ENCODE measurements at places on chromosomes 4 and X. TPM values are rescaled to one million over a fixed set of nuclear protein-coding genes. Genes with fewer than 3 reads are reported as not detected.

- H3K36me3 ChIP-seq = no peaks in the 10 kb centered on the region
- H3K27me3 ChIP-seq = no peaks in the 10 kb centered on the region
These were observed 1.1 kb upstream of the SLC10A7 start for GRCh38 chr4:146522869-146523205.

- no peaks in the 10 kb centered on the region for H3K27me3 ChIP-seq
- no peak for DNase-seq
- no peak overlapping the region for H3K27ac ChIP-seq
- no peaks in the 10 kb centered on the region for H3K36me3 ChIP-seq
- H3K4me1 ChIP-seq = no peaks in the 10 kb centered on the region
These were observed 276.5 kb downstream of the PPP4R3C start for GRCh38 chrX:27186671-27187070.

DNA sequence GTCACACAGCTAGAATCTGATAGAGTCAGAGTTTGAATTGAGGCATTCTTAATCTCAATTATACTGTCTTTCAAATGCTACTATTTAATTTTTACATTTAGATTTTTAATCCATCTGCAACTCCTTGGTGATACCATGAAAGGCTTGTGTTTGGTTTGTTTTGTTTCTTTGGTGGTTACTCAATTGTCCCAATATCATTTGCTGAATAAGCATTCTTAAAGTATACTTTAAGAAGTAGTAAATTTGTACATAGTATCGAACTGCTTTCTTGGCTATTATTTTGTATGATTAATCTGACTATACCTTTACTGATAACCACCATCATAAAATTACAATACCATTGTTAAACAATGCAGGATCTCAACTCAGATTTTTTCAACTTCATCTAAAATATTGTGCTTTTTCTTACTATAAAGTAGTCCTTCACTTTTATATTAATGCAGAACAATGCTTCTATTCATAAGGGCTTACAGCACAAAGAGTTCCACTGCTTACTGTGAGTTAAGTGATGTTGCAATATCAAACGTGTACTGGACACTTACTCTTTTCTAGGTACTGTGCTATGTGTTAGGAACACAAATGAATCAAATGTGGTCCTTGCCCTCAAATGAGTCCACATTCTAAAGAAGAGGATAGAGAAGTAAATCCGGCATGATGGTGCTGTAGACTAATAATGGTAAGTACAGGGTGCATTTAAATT lies 111.2 kb upstream of the GRIA3 start:
- no peaks in the 10 kb centered on the region for H3K27me3 ChIP-seq
- H3K4me3 ChIP-seq = no peak overlapping the region
- H3K27ac ChIP-seq = no peak overlapping the region

DNA sequence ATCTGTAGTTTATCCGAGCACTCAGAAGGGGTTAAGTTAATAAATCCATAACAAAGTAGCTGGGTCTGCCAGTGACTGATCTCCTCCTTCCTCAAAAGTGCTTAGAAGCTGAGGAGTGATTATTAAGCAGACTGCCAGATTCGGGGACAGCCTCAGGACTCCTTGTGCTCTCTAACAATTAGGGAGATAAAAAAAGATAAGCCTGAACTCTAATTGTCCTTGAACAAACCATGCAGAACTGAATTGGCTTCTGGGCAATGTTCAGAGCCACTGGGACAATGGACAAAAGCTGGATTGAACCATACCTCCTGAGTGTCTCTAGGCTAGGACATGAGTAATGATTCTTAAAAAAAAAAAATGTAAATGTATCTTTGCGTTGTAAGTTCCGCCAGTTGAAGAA lies 22.7 kb upstream of the GRPR start:
- H3K4me3 ChIP-seq = no peak overlapping the region
- no peak for DNase-seq
- no peaks in the 10 kb centered on the region for H3K4me1 ChIP-seq
- no peaks in the 10 kb centered on the region for H3K27me3 ChIP-seq

DNA sequence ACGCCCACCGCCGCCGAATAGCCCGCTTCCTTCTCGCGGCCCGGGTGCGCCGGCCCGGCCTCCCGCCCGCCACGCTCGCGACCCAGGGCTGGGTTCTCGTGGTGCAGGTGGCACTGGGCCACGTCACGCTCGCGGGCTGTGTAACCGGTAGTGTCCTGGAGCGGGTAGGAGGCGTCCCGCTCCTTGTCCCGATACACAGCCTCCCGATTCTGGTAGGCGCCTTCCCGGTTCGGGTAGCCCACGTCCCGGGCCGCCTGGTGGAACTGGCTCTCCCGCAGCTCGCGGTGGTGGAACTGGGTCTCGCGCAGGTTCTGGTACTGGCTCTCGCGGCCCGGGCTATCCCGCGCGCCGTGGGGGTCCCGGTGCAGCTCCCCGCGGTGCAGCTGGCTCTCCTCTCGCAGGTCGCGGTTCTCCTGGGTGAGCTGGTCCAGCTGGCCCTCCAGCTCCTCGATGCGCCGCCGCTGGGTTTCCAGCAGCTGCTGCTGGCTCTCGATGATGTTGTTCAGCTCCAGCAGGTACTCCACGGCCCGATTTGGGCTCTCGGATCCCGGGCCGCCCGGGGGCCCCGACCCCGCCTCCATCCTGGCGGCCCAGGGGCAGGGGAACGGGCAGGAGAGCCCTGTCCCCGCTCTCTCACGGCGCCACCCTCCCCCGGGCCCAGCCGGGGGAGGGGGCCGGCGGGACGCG lies 39.3 kb upstream of the IQSEC2 start:
- no peaks in the 10 kb centered on the region for H3K36me3 ChIP-seq
- peak; percentile 79 for DNase-seq
- H3K4me1 ChIP-seq = no peaks in the 10 kb centered on the region
- H3K4me3 ChIP-seq = peak overlapping the region; percentile 84
- no peak overlapping the region for H3K27ac ChIP-seq

GRCh38 chr4:85200106-85200505 lies 233.6 kb upstream of the WDFY3 start:
- H3K27ac ChIP-seq = no peak overlapping the region
- H3K4me1 ChIP-seq = no peaks in the 10 kb centered on the region
- H3K36me3 ChIP-seq = no peaks in the 10 kb centered on the region
- no peak overlapping the region for H3K4me3 ChIP-seq
- no peaks in the 10 kb centered on the region for H3K27me3 ChIP-seq

- no peaks in the 10 kb centered on the region for H3K4me1 ChIP-seq
- no peak overlapping the region for H3K4me3 ChIP-seq
- H3K27me3 ChIP-seq = no peaks in the 10 kb centered on the region
- H3K27ac ChIP-seq = no peak overlapping the region
- no peaks in the 10 kb centered on the region for H3K36me3 ChIP-seq
- DNase-seq = peak; percentile 74
These were observed 16.6 kb upstream of the PTCHD1 start for GRCh38 chrX:23317799-23318724.

DNA sequence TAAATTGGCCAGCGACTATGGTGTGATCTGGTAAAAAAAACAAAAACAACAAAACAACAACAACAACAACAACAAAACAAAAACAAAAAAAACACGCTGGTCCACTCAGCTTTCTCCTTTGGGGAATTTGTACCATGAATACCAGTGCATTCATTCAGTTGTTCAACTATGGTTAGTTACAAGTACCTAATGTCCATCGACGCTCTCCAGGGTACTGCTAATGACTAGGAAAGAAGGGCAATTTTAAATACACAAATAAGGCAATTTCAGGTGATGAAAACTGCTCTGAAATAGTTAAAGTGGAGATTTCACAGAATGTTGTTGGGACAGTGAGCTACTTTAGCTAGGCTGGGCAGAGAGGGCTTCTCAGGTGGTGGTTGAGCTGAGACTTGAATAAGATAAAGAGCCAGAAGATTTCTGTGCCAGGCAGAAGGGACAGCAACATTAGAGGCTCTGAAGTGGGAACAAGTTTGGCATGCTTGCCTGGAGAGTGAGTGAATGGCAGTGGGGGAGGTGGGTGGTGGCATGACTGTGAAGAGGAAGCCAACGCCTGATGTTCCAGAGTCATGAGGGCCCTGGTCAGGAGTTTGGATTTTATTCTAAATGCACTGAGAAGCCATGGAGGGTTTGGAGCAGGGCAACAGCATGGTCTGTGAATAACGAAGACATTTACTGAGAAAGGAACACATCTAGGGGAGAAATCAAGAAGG lies 45.9 kb upstream of the PGRMC2 start:
- H3K4me1 ChIP-seq = no peaks in the 10 kb centered on the region
- no peaks in the 10 kb centered on the region for H3K36me3 ChIP-seq
- H3K27ac ChIP-seq = no peak overlapping the region
- H3K27me3 ChIP-seq = no peaks in the 10 kb centered on the region

- no peaks in the 10 kb centered on the region for H3K4me1 ChIP-seq
- no peaks in the 10 kb centered on the region for H3K27me3 ChIP-seq
- no peaks in the 10 kb centered on the region for H3K36me3 ChIP-seq
- no peak for DNase-seq
These were observed 43.7 kb downstream of the TMPRSS11E start for GRCh38 chr4:68490826-68491457.

GRCh38 chr4:40264497-40264896 lies 67.7 kb downstream of the RHOH start:
- no peaks in the 10 kb centered on the region for H3K4me1 ChIP-seq
- H3K4me3 ChIP-seq = no peak overlapping the region
- no peaks in the 10 kb centered on the region for H3K27me3 ChIP-seq
- no peak for DNase-seq
- no peaks in the 10 kb centered on the region for H3K36me3 ChIP-seq

- H3K36me3 ChIP-seq = no peaks in the 10 kb centered on the region
- no peak for DNase-seq
- no peaks in the 10 kb centered on the region for H3K27me3 ChIP-seq
- no peak overlapping the region for H3K27ac ChIP-seq
These were observed 2062.0 kb downstream of the ARAP2 start for GRCh38 chr4:34182306-34182705.

DNA sequence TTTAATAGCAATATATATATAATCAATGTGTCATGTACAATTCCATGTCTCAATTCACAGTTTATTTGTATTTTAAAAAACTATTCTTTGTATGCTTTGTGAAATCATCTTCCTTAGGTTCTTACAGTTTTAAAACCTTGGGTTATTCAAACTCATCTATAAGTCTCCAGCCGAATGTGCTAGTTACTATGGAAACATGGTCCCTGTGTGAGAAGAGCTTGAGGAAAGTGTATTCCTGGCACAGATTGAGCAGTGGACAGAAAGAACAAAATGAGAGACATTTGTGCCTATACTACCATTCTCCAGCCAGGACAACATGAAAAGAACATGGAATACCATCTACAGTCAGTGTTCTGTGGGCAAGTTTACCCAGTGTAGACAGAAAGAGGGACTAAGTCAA lies 103.4 kb downstream of the EFHC2 start:
- no peaks in the 10 kb centered on the region for H3K4me1 ChIP-seq
- DNase-seq = no peak

GRCh38 chr4:140691369-140691768 lies 64.8 kb downstream of the TBC1D9 start:
- H3K4me1 ChIP-seq = peaks cover 2% of the 10 kb centered on the region

- no peak overlapping the region for H3K4me3 ChIP-seq
- H3K4me1 ChIP-seq = no peaks in the 10 kb centered on the region
- H3K27ac ChIP-seq = no peak overlapping the region
- no peaks in the 10 kb centered on the region for H3K27me3 ChIP-seq
These were observed 12.2 kb upstream of the WFS1 start for GRCh38 chr4:6257247-6258025.

- no peaks in the 10 kb centered on the region for H3K36me3 ChIP-seq
- DNase-seq = peak; percentile 52
- no peaks in the 10 kb centered on the region for H3K4me1 ChIP-seq
- peak overlapping the region; percentile 70 for H3K4me3 ChIP-seq
- H3K27me3 ChIP-seq = no peaks in the 10 kb centered on the region
- no peak overlapping the region for H3K27ac ChIP-seq
These were observed 645 bp downstream of the AMMECR1 start for GRCh38 chrX:110317061-110317819.

DNA sequence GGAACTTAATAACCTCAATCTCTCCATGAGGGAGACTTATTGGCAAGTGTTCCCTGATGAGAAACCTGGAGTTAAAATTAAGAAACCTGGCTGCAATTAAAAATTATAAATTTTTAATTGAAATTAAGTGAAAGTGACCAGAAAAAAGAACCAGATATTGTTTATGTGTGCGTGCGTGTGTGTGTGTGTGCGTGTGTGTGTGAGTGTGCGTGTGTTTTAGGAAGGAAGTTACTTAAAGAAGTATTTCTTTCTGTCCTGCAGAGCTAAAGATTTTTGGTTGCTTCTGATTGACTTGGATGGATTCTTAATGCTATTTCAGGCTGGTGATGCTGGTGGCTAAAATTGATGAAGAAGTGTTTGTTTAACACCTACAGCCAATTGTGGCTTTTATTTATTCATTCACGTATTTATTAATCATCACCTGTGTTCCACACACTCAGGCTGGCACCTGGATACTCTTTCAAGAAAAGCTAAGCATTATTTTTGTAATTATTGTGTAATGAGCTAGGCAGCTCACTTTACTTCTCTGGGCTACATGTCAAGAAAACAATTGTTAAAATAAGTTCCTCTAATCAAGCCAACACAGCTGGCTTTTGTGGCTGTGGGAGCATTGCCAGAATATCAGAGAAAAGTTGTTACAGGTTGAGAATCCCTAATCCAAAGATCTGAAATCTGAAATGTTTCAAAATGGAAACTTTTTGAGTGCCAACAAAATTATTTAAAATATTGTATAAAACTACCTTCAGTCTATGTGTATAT lies 68.5 kb downstream of the CEP44 start:
- no peak overlapping the region for H3K27ac ChIP-seq
- H3K36me3 ChIP-seq = no peaks in the 10 kb centered on the region
- H3K4me3 ChIP-seq = no peak overlapping the region
- H3K27me3 ChIP-seq = no peaks in the 10 kb centered on the region
- no peaks in the 10 kb centered on the region for H3K4me1 ChIP-seq

DNA sequence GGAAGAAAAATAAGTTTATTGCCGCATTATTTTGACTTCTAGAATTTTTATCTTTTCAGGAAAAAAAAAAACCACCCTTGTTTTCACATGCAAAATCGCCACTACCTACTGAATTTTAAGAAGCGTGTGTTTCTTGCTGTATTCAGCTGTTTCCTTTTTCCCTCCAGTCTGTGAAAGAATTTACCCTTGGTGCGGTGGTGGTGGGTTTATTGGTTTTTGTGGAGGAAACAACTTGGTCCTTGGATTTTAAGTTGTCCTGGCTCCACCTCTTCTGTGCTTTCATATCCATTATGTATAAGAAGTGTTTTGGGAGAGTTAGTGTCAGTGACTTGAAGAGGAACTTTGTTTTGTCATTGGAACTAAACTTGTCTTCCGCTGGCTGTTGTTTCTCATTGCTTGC lies 8.1 kb downstream of the RAPGEF2 start:
- no peak overlapping the region for H3K27ac ChIP-seq
- no peaks in the 10 kb centered on the region for H3K36me3 ChIP-seq
- H3K4me3 ChIP-seq = no peak overlapping the region
- no peak for DNase-seq
- no peaks in the 10 kb centered on the region for H3K4me1 ChIP-seq
- no peaks in the 10 kb centered on the region for H3K27me3 ChIP-seq

The SPANXN4 gene
- not detected for polyA plus RNA-seq

The RTL3 gene
- 0.38 TPM for polyA plus RNA-seq

The PAGE3 gene
- polyA plus RNA-seq = not detected
